ENCODE measurements at places on chromosomes 2 and 18. TPM values are rescaled to one million over a fixed set of nuclear protein-coding genes. Genes with fewer than 3 reads are reported as not detected.

- no peaks in the 10 kb centered on the region for H3K27me3 ChIP-seq
- no peak overlapping the region for H3K4me3 ChIP-seq
- H3K4me1 ChIP-seq: peaks cover 2% of the 10 kb centered on the region
These were observed 61.8 kb downstream of the CDH20 start for GRCh38 chr18:61394983-61395382.

DNA sequence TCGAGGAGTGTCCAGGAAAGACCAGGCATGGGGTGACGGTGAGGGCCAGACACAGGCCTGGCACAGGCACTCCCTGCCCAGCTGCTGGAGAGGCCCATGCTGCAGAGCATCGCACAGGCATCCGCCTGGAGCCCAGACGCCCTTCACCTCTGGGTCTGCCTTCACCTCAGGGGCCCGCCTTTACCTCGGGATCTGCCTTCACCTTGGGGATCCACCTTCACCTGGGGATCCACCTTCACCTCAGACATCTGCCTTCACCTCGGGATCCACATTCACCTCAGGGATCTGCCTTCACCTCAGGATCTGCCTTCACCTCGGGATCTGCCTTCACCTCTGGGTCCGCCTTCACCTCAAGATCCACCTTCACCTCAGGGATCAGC lies 7.7 kb downstream of the KIF1A start:
- H3K27me3 ChIP-seq: no peaks in the 10 kb centered on the region
- no peak for DNase-seq
- no peak overlapping the region for H3K4me3 ChIP-seq
- no peaks in the 10 kb centered on the region for H3K4me1 ChIP-seq
- no peaks in the 10 kb centered on the region for H3K36me3 ChIP-seq

DNA sequence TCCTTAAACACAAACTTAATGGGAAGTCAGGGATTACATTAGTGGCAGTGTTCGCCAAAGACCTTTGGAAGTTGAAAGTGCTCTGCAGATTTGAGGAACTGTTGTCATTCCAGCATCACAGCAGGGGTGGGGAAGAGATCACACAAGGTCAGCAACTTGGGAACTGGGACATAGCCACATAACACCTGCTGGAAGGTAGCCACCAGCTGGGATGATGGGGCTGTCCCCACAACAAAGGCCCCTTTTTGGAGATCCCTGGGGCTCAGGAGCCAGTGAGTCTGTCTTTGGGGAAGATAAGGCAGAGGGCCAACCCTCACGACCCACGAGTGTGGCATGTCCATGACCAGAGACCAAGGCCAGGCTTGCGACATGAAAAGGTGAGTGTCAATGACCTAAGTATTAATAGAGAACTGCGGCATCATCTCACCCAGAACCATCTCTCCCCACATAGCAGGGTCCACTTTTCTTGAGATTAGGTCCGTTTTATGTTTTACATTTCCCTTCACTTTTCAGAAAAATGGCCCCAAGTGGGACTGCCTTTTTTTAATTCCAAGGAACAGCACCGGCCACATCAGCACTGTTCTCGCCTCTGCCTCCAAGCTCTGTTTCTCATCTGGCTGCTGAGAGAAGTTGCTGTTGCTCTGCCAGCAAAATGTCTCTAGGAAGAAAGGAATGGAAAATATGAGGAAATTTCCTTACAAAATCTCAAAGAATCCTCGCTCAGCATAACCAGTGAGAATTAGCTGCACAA lies 106.9 kb downstream of the GFPT1 start:
- no peaks in the 10 kb centered on the region for H3K27me3 ChIP-seq
- H3K36me3 ChIP-seq: no peaks in the 10 kb centered on the region
- H3K27ac ChIP-seq: no peak overlapping the region
- H3K4me1 ChIP-seq: no peaks in the 10 kb centered on the region
- no peak overlapping the region for H3K4me3 ChIP-seq

DNA sequence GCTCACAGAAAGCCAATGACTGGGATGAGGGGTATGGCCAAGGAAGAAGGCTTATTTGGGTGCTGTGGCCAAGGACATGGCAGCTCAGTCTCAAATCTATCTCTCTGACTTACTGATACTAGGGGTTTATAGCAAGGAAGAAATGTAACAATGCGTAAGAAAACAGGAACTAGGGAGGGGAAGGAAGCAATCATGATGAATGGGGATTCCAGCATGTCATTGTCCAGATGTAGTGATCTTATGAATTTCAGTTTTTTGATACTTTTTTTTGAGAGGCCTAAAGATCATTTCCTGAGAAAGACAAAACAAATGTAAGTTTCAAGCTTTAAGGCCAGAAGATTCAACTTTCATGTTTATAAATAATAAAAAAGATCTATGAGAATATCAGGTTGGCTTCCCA lies 298.6 kb upstream of the FAM98A start:
- no peaks in the 10 kb centered on the region for H3K4me1 ChIP-seq
- no peak for DNase-seq
- H3K36me3 ChIP-seq: no peaks in the 10 kb centered on the region
- no peaks in the 10 kb centered on the region for H3K27me3 ChIP-seq
- no peak overlapping the region for H3K27ac ChIP-seq

- DNase-seq: no peak
- no peak overlapping the region for H3K27ac ChIP-seq
- H3K4me1 ChIP-seq: no peaks in the 10 kb centered on the region
- H3K4me3 ChIP-seq: no peak overlapping the region
- no peaks in the 10 kb centered on the region for H3K27me3 ChIP-seq
These were observed 138.0 kb upstream of the DNMT3A start for GRCh38 chr2:25479761-25480160.

GRCh38 chr18:40412410-40412809 lies 1542.6 kb upstream of the PIK3C3 start:
- no peak overlapping the region for H3K4me3 ChIP-seq
- DNase-seq: no peak
- H3K36me3 ChIP-seq: no peaks in the 10 kb centered on the region
- H3K27me3 ChIP-seq: no peaks in the 10 kb centered on the region

DNA sequence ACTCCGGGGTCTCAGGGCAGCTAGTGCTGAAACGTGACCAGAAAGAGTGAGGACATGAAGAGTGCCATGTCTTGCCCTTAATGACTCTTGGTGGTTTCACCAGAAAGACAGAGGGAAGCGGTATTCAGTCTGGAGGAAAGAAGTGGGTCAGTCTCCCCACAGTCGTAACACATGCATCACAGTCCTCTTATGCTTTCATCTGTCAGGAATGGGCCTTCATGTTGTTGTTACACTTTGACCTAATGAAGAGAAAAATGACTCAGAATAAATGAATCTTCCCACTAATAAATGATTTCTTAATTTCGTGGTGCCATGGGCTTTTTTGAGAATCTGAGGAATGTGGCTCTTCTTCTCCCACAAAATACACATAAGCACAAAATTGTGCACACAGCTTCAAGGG lies 103.2 kb downstream of the SLC8A1 start:
- no peaks in the 10 kb centered on the region for H3K36me3 ChIP-seq
- no peak overlapping the region for H3K27ac ChIP-seq
- no peaks in the 10 kb centered on the region for H3K4me1 ChIP-seq
- no peaks in the 10 kb centered on the region for H3K27me3 ChIP-seq
- H3K4me3 ChIP-seq: no peak overlapping the region

The MRPL30 gene
- total RNA-seq: 67.9 TPM

The CAPN14 gene
- total RNA-seq: 0.04 TPM

The GPAT2 gene
- not detected for total RNA-seq

The PLGLB2 gene
- total RNA-seq: 2.3 TPM

Measured in neural progenitor cell (in vitro differentiated cells).